Activated CD4-positive, alpha-beta T cell treated with anti-CD3 and anti-CD28 coated beads, Interleukin-2, amount 50 U/mL, for 48 hours (primary cell): ENCODE measurements at places on chromosomes 7 and 10.

- DNase-seq: no peak
Observed at GRCh38 chr7:97130417-97131139, 13.1 kb downstream of the SDHAF3 start.

DNA sequence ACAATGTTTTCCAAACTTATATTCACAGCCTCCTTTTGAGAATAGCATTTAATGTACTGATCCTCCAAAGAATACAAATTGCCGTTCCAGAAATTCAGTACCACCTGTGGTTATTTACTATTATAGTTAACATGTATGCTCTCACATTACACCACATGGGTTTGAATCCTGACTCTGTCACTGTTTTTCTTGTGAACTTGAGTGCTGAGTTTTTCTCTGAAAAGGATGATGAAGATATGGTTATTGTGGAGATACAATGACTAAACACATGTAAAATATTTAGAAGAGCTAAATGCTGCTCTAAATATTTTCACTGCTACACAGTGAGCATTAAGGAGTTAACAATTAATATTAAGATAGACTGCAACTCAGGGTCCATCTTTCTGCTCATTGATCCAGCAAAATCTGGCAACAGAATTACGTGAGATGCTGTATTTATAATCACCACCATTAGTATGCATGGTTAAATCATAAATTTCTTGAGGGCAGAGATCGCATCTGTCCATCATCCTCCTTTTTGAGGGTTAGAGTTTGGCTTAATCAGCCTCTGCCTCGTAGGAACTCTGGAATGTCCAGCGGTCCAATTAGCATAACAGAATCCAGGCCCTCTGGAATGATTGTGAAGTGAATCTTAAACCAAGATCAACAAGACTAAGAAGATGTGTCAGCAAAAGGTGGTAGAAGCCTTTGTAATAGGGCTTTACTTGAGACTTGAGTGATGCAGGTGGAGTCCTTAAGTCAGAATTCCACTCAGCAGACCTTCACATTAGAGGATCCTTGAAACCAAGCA lies 152.8 kb downstream of the MACC1 start:
- DNase-seq: no peak

GRCh38 chr7:29340696-29341095 lies 146.1 kb downstream of the CHN2 start:
- no peak for DNase-seq

DNA sequence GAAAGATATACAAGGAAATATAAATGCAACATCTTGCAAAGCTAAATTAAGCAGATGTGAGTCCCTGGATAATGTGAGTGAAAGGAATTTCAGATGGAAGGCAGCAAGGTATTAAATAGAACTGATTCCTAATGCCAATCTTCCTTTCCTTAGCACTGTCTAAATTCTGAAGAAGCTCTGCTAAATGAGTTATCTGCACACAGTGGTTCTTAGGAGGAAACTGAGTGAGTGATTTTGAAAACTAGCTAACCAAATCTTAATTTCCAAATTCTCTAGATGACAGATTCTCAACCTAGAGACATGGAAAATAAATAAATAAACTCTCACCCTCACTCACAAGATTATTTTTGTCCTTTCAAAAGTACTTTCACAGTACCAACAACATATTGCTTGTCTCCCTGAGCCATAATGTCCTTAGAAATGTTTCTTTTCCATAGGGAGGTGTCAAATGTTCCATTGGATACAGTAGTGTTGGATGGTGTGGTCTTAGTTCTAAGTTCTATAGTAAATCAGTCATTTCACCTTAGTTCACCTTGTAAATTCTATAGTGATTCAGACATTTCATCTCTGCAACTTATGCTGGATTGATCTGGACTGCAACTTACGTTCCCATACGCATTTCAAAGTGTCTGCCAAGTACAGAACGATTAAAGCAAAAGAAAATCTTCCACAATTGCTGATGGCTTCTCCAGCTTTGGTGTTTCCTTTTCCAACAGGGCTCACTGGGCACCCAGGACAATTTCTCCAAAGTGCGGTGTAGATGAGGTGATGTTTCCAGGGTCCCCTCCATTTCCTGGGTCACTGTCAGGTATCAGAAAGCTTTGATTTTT lies 145.4 kb upstream of the FAM171A1 start:
- DNase-seq: no peak
